ENCODE measurements at places on chromosomes 2 and 18.
A peak's percentile ranks its signal among the peaks of the same experiment; 100 is the strongest.

GRCh38 chr2:236754271-236754944 lies 184.8 kb downstream of the ACKR3 start:
- DNase-seq = no peak

- DNase-seq = no peak
Measured at GRCh38 chr18:78699499-78699898, 280.1 kb upstream of the SALL3 start.

GRCh38 chr2:218875692-218876246 lies 4.9 kb upstream of the WNT10A start:
- no peak for DNase-seq

DNA sequence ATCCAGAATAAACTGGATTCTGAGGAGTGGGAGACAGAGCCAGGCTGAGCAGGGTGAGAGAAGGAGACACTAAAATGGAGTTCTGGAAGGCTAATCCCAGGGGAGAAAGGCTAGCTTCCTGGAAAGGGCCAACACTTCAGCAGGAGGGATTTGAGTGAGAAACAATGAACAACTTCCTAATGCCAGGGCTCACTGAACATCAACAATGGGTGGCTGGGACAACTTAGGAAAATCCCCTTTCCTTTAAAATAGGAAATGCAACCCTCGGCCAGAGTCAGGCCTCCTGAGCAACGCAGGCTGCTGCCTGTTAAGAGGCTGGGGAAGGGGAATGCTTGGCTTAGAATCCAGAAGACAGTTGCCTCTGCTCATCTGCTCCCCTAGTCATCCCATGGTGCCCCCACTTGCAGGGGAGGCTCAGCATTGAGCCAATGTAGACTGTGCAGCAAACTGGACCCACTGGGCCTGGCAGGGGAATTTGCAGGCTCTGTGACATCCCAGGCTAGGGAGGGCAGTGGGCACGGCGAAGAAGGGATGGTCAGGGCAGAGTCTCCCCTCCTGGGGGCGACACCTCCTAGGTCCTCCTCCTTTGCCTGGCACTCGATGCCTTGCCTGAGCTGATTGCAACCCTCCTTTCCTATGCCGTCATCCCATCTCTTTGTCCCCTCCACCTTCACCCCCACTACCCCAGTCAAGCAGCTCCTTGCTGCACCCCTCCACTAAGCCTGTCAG lies 182.5 kb downstream of the TNS1 start:
- no peak for DNase-seq

DNA sequence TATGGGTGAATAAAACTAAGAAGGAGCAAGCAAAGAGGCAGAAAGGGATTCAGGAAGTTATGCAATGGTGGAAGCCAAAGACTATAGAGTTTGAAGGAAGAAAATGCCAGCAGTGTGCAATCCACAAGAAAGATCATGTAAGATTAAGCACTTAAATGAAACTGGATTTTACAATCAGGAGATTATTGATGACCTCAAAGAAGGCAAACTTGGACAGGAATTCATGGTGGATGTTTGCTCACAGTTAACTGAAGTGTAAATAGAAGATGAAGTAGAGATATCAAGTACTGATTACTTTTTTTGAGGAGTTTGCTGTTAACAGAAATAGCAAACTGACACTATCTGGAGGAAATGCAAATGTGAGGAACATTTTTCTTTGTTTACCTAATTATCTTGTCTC lies 308.9 kb downstream of the RND3 start:
- no peak for DNase-seq

- DNase-seq = no peak
Measured at GRCh38 chr2:15982285-15983044, 42.1 kb downstream of the MYCN start.

- peak; percentile 35 for DNase-seq
Measured at GRCh38 chr18:9594823-9595596, 19.3 kb downstream of the PPP4R1 start.

DNA sequence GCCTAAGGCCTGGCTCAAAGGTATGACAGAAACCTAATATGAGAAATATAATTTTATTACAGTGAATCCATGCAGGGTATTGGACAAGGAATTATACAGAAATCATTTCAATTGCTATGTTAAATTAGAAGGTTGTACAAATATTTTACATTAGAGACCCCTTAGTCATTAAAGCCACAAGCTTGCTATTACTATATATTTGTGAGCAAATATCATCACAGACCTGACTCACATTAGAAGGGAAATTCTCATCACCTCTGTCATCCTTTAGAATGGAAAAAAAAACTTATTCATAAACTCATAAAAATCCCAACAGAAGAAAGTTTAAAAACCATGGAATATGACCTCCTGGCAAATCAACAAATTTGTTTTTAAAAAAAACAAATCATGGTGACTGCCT lies 277.9 kb downstream of the DCC start:
- DNase-seq = no peak

Data from EL (cell line).